ENCODE measurements at places on chromosomes 6 and 20.

GRCh38 chr6:56232436-56232835 is 14.9 kb downstream of the COL21A1 start:
- no peak for DNase-seq

DNA sequence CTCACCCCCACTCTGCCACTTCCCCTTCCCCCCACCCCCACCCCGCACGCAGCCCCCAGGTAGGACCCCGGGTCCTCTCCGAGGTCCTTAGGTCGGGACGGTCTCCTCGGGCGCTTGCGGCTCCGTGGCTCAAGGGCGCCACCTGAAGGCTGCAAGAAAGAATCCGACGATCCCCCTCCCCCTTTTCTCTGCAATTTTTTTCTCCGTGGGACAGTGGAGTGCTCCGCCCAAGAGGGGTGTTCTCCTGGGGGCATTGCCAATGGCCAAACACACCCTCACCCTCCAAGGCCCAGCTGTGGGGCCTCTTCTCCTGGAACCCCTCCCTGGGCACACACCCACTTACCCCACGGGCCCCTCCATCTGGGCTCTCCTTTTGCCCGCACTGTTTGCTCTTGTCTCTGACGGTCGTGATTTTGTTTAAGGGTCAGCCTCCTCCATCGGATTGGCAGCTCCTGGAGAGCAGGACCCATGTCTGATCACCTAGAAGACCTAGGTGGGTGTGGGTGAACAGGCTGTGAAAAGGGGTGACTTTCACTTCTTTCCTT is 1.1 kb upstream of the TMEM74B start:
- DNase-seq, result peak; percentile 7

DNA sequence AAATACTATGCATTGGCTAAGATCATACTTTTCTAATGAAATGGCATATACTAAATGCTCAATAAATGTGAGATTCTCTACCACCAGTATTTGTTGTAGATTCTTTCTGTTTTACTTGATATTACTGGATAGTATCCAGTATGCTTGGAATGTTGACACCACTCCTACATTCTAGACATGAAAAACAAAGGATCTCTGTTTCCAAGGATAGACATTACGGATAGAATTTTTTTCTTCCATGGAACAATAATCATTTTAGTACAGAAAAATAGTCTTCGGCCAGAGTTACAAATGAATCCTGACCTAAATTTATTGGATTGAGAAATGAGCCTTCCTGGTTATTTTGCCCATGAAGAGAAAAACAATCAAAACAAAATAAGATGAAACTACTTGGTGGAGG is 258.2 kb upstream of the NT5E start:
- DNase-seq, result peak; percentile 48

GRCh38 chr6:118187568-118188164 is 280.6 kb downstream of the SLC35F1 start:
- no peak for DNase-seq

- DNase-seq, result no peak
Observed at GRCh38 chr6:10373642-10374359, 41.1 kb downstream of the TFAP2A start.

DNA sequence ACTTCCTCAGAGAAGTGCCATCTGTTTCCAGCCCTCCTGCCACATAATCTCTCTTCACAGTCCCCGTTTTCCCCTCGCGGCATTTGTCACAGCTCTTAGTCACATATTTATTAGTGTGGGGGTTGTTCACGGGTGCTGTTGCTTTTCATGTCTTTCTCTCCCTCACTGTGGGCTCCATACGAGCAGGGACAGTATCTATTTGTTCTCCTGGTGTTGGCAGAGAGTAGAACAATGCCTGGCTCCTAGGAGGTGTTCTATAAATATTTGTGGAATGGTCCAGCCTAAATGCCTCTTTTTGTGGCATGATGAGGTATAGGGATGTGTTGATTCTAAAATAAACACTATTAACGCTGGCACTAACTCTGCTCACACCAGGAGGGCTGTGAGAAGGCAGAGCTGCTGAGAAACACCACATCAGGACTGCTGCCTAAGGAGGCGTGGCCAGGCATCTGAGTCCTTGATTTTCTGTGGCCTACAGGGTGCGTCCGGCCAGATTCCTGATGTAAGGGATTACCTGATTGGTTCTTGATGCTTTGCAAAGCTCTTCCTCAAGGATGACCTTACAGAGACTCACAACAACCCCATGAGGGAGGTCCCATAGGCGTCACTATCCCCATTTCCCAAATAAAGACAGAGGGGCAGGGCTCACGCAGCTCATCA is 219.8 kb upstream of the ARID1B start:
- DNase-seq, result peak; percentile 76

GRCh38 chr20:47753576-47754387 is 31.5 kb downstream of the SULF2 start:
- DNase-seq, result no peak

GRCh38 chr6:21861942-21862341 is 268.4 kb downstream of the SOX4 start:
- DNase-seq, result no peak

DNA sequence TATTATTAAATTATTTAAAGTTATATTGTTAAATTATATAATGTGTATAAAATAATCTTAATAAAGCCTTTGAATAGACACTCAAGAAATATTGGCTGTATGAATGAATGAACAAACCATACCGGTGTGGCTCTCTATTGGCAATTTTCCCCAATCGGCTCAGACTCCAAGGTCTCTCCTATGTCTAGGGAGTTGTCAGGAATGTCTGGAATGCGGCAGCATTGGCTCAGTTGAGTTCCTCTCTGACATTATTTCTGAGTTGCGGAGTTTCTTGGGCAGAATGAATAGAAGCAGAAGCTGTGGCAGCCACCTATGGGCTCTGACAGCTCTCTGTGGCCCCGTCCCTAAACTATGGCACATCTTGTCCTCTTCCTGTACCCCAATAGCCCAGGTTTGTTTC is 111.0 kb downstream of the SOBP start:
- peak; percentile 62 for DNase-seq

DNA sequence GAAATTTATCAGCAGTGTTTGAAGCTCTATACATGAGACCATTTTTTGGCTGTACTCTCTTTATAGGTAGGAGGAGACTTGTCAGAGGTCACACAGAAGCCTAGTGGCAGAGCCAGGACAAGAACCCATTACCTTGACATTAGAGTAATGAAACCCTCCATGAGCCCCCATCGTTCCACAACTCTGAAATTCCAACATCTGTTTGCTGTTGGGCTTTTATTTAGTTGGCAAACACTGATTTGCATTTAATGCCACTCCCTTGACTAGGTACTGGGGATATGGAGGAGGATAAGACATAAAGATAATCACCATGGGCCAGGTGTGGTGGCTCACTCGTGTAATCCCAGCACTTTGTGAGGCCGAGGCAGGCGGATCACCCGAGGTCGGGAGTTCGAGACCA is 1.6 kb downstream of the GSS start:
- DNase-seq, result no peak

- peak; percentile 55 for DNase-seq
Observed at GRCh38 chr6:87706187-87706966, 4.3 kb upstream of the AKIRIN2 start.

GRCh38 chr6:30626484-30627366 is at the start of gene ATAT1:
TSS of gene ATAT1 (plus strand) at chr6:30626874.
- DNase-seq, result peak; percentile 72

DNA sequence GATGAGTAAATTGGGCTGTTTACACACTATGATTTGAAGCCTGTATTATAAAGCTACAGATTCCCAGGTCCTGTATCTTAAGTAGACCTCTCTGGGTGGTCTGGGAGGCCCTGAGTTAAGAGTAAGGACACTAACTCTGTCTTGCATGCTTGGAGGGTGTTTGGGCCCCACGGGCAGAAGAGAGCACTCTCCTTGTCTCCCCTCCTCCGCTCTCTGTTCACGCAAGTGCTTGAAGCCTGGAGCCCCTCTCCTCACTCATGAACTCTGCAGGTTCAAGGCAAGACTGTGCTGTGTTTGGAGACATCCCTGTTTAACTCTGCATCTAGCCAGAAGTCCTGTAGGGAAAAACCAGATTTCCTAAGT is 154.0 kb downstream of the ZDHHC14 start:
- no peak for DNase-seq

DNA sequence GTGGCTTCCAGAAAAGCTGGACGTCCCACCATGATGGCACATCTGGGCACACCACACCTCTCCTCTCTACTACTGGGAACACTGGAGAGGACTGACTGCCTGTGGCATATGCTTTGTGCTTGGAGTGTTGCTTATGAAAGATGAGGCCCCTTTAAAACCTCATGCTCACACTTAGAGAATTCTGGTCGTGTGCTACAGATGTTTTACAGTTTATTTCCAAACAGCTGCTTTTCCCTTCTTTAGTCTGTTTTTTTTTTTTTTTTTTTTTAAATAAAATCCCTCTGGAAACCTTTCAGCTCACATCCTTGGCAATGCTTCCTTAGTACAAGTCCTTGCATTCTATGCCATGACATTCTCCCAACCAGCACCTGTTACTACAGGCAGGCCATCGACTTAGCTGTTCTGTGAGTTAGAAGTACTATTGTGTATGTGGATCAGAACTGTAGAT is 60.3 kb downstream of the BMP6 start:
- no peak for DNase-seq

DNA sequence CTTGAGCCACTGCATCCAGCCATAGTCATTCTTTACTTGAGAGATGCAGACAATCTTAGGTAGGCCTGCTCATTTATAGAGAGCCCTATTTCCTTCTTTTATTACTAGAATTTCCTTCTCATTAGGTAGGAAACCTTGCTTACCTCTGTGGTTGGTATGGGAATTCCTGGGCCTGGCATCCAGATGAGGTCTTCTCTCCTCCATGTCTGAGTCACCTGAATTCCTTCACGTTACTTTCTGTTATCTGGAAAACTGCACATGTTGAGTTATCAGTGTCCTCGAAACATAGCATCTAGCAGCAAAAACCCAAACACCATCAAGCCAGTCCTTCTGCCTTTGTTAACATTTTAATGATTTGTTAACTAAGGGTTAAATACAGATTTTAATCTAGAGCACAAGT is 2.2 kb downstream of the ZNFX1 start:
- DNase-seq, result no peak

DNA sequence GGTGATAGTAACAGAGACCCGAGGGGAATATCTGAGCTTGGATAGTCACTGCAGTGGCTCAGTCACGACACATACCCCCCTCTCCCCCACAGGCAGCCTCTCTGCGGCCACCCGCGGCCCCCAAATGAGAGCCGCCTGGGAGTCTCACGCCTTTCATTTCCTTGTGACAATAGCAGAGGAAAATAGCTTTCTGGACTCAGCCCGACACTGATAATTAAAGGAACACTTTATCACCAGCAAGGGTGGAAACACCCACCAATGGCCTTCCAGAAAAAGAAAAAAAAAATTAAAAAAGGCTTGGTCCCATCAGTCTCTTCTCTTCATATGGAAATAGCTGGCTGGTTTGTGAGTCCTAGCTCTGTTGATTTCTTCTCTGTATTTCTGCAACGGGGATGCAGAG is 35.1 kb upstream of the KCNG1 start:
- no peak for DNase-seq

- DNase-seq, result no peak
Observed at GRCh38 chr6:71982389-71982788, 96.0 kb downstream of the RIMS1 start.

DNA sequence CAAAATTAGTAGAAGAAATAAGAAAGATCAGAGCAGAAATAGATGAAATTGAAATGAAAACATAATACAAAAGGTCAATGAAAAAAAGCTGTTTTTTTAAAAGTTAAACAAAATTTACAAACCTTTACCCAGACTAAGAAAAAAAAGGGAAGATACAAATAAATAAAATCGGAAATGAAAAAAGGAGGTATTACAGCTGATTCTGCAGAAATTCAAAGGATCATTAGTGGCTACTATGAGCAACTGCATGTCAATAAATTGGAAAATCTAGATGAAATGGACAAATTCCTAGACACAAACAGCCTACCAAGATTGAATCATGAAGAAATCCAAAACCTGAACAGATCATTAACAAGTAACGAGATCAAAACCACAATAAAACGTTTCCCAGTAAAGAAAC is 59.2 kb downstream of the ZFP64 start:
- DNase-seq, result no peak

GRCh38 chr6:25735261-25735660 is 19.3 kb upstream of the SLC17A4 start:
- no peak for DNase-seq
